ENCODE measurements at places on chromosomes 7 and 10.
A peak's percentile ranks its signal among the peaks of the same experiment; 100 is the strongest.

DNA sequence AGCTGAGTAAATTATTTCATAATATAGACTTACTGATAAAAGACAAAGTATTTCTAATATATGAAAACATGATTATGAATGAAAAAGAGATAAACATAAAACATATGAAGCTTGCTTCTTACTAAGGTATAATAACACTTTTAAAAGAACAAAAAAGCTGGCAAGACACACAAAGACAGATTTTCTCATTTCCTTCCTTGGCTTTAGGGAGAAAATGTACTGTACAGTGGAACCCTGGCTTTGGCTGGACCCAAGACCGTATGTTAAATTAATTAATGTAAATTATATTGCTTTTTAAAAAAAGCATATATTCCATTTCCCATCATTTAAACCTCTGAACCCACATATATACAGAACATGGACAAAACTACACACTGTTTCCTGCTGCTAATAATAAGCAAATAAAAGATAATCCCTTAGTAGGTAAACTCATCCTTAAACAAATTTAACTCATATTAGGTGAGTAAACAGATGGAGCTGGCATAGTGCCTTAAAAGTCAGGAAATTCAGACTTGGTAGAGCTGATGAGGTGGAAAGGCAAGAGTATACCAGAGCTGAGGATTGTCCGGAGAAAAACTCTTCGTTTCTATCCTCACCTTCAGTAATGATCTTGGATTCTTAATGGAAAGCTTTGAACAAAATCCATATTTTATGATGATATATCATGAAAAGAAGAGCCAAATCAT lies 1016.4 kb upstream of the KCND2 start:
- no peak for DNase-seq

DNA sequence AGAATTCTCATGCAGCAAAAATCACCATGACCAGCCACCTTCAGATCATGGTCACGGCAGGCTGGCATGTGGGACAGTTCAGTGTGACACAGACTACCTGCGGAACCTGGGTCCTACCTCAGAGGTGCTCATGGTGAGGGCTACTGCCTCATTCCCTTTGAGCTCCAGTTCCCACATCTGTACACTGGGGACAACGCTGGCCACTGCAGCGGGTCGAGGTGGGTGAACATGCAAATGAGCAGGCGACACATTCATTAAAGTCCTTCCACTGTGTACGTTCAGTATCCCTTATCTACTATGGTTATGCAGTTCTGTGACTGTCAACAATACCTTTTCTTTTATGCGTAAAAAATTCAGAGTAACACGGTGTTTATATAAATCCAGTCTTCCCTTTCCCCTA lies 218.7 kb upstream of the AOAH start:
- no peak for DNase-seq

DNA sequence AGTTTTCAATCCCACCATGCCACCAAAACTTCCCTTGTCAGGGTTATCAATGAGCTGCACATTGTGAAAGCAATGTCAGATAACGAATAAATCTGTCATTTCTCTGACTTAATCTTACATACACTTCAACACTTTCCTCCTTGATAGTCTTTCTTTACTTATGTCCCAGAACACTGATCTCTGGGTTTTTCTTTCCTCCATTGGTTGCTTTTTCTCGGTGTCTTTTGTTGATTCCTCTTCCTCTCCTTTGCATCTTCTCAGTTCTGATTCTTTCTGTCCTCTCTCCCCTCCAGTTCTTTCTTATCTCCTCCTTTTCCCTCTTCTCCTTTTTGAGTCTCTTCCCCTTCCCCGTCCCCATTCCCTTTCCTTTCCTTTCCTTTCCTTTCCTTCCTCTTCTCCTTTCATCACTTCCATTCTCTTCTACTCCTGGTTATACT lies 16.6 kb downstream of the DNAJB9 start:
- no peak for DNase-seq

DNA sequence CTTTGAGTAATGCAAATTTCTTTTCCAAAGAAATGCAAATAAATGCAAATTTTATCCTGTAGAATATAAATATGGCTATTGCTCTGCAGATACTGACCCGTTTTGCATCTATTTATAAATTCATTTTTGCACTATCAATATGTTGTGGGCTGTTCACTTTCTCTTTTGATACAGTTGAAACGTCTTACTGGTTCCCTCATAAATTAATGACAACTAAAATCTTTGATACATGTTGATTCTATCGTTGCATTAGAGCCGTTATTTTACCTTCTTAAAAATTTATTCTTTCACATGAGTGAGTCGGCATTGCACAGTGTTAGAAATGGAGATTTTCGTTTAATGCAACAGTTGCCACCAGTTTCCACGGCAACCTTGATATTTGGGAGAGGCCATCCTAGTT lies 689.3 kb upstream of the FOXK1 start:
- no peak for DNase-seq

DNA sequence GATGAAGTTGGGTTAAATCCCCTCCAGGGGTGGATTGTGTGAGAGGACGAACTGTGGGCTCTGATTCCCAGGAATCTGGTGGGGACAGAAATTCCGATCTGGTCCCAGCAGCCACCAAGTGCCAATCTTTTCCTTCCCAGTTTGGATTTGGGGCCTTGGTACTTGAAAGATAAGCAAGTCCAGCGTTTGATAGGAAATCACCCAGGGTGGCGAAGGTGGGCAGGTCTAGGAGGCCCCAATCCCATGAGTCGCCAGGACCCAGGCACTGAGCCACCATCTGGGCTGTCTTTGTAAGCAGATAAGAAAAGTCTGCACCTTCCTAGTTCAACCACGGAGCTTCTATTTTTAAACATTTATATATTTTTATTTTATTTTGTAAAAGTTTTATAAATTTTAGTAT lies 122.6 kb upstream of the LSM8 start:
- no peak for DNase-seq

DNA sequence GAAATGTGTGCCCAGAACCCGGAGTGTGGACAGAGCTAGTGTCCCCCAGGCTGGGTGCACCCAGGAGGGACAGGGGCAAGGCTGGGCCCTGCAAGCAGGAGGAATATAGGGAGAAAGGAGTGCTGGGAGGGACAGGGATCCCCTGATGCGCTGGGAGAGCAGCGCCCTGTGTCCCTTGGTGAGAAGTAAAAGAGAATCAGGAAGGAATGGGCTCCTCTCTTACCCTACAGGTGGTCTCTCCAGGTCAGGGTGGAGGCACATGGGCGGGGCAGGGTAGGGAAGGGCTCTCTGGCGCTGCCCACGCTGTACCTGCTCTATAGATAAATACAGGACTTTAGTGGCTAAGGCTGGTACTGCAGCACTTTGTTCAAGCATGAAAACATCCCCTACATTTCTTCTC lies 753.8 kb downstream of the GRID1 start:
- no peak for DNase-seq

GRCh38 chr7:74262639-74263398 lies 8.6 kb upstream of the RFC2 start:
- DNase-seq, result no peak

GRCh38 chr7:150950496-150951180 lies 27.5 kb downstream of the KCNH2 start:
- no peak for DNase-seq

- DNase-seq, result no peak
Observed at GRCh38 chr10:111161109-111161874, 84.5 kb downstream of the ADRA2A start.

DNA sequence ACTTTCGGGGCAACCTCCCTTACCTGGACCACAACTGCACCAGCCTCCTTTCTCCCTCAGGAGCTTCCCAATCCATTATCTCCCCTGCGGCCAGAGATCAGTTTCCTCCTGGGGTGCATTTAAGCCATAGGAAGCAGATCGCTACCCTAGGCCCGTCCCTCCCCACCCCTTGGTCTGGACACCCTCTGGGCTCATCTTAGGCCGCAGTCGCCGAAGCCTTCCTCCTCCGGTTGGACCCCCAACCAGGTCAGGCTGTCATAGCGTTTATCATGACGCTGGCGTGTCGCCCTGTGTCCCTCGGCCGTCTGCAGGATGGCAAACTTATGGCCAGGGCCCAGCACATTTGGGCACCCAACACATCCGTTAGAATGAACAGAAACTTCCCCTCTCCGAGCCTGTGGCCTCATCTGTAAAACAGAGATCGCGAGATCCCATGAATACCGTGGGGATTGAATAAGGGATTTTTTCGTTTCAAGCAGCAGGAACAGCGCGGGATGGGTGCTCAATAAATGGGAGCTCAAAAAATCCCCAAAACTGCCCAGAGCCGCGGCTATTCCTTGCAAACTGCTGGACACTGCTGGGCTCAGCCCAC lies 669 bp upstream of the AP5Z1 start:
- DNase-seq, result peak; percentile 90

- DNase-seq, result no peak
Observed at GRCh38 chr7:110762546-110763225, 328.2 kb upstream of the LRRN3 start.

DNA sequence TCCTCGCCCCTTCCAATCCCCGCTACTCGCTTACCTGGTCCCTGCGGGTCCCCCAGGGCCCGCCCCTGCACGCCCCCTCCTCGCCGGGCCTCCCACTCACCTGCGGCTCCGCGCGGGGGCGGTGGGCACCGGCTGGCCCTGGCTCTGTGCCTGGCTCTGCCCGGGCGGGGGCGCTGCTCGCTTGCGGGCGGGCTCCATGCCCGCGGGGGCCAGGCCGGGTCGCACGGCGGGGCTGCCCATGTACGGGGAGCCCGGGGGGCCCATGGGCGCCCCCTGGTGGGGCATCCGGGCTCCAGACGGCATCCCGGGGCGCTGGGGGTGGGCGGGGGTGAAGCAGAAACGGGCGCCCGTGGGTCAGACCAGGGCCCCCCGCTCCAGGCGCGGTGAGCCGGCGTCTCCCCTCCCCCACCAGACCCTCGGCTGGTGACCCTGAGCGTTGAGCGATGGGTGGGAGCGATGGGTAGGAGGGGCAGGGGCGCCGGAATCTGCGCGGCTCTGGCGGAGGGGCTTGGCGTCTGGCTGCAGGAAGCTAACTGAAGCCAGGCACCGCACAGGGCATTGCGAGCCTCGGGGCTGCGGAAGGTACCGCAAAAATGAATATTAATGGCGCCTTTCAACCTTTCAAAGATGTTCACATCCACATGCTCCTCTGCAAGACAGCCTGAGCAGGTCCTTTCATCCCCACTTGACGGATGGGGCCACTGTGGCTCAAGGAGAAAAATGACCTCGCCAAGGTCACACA lies 3.0 kb downstream of the SMARCD3 start:
- peak; percentile 67 for DNase-seq

- DNase-seq, result no peak
Observed at GRCh38 chr10:69991151-69991550, 61.5 kb upstream of the MACROH2A2 start.

GRCh38 chr10:131135716-131136115 lies 175.8 kb downstream of the TCERG1L start:
- no peak for DNase-seq

GRCh38 chr10:59088912-59089573 lies 87.4 kb upstream of the PHYHIPL start:
- DNase-seq, result no peak

GRCh38 chr10:52106899-52107298 lies 207.2 kb upstream of the DKK1 start:
- DNase-seq, result no peak

Data from ACHN (cell line).